ENCODE measurements at places on chromosomes 16 and 17. TPM values are rescaled to one million over a fixed set of nuclear protein-coding genes. Genes with fewer than 3 reads are reported as not detected.

The PLLP gene
- 6.1 TPM for total RNA-seq

The PPM1E gene
- total RNA-seq, result 0.54 TPM

The KRT20 gene
- not detected for total RNA-seq

The BCO1 gene
- not detected for total RNA-seq

The DNASE1L2 gene
- 3.8 TPM for total RNA-seq

Data from MCF 10A (cell line).